CD4-positive, alpha-beta T cell (primary cell): ENCODE measurements at places on chromosomes 5 and 9.
A peak's percentile ranks its signal among the peaks of the same experiment; 100 is the strongest.

DNA sequence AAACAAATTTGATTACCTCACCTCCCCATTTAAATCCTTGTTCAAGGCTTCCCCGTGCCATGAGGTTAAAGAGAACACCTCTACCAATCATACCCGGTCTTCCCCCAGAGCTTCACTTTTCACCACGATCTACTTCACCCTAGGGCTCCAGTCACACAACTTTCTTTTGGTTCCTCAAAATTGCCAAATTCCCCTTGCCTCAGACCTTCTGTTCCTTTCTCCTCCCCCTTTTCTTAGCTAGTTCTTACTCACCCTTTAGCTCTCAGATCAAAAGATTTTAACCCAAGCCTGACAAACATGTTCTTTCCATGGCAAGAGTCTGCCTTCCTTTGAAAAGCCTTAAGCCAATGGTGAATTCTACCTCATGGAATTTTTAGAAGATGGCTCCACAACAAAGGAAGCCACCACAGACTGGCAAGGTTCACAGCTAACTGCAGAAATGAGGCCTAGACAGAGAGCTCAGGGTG is 56.7 kb downstream of the MAPKAP1 start:
- no peak for DNase-seq

DNA sequence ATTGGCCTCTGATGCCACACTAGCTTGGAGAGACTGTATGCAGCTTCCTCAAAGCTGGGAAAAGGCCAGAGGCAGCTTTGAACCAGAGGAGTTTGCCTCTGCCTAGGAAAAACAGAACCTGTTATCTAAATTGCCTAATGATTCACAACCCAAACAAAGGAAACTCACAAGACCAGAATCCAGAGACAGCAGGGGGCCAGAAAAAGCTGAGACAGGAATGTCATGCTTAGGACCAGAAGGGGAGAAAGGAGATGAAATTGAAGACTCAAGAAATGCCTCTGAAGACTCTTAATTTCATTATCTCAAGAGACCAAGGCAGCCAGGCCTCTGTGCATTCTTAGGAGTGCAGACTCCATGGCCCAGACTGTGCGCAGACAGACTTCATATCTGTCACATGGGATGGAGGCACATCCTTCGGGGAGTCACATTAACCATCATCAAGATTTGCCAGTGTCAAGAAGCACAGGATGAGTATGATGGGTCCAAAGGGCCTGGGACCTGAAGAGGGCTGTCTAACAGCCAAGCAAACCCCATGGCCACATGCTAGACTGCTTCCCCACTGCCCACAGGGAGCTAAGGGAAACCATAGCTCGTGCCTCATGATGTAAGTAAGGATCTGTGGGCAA is 57.3 kb downstream of the ARSB start:
- DNase-seq = no peak

- no peak for DNase-seq
Measured at GRCh38 chr5:129905473-129906176, 1.4 kb downstream of the CHSY3 start.

DNA sequence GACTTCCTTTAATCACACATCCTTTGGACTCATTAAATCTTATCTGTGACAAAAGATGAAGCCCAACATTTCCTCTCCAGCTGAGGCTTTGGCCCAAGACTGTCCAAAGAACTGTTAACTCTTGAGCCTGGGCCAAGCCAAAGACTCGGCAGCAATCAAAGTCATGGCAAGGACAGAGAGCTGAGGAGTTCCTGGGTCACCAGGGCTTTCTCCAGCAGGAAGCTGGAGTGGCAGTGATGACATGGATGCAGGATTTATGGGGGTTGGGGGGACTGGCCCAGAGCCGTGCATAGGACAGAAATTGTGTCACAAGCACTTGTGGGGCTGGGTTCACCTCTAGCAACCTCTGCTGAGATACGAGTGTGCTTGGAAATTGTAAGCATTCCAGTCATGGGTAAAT is 440.3 kb downstream of the PLK2 start:
- no peak for DNase-seq

DNA sequence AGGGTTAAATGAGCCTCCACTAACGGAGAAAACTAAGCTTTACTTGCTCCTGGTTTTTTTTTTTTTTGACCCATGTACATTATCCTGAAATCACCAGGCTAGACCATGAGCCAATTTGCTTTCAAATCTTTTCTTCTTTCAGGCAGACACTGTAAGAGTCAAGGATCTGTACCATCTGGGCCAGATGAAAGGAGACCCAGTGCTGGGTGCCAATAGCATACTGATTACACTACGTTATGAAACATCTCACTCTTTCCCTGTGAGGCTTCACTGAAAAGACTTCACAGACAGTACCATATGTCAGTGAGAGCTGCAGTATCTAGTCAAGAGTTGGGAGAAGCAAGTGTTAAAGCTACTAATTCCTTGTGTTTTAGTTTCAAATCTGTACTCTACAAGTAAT is 161.2 kb upstream of the PTPRD start:
- DNase-seq = no peak

GRCh38 chr5:159178978-159179377 is 30.4 kb downstream of the RNF145 start:
- no peak for DNase-seq

DNA sequence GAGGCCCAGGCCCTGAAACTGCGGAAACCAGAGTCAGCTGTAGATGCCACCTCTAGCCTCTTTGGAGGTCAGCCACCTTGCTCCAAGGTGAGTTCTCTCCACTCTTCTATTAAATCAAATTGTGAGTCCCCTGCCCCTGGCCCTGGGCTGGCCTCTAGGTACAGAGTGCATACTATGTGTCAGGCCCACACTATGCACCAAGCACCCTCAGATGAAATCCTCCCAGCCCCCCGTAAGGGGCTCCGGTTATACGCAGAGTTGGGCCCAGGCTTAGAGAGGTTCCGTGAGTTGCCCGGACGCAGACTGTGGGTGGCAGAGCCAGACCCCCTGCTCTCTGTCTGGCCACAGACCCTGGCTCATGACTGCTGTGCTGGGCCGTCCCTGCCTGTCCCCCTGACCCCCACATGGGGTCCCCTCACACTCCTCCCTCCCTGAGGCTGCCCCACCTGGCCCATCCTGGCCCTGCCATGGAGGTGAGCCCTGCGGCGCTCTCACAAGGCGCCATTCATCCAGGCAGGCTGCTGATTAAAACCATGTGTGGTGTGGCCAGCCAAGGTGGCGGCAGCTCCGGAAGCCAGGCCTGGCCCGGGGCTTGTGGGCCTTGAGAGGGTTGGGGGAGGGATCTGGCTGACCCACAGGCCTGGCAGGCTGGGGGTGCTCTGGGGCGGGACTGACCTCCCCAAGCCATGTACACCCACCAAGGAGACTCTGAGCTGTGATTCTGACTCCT is 65.5 kb upstream of the SYNPO start:
- DNase-seq = no peak

- no peak for DNase-seq
Measured at GRCh38 chr5:118257066-118257465, 731.3 kb downstream of the DTWD2 start.

- no peak for DNase-seq
Measured at GRCh38 chr9:16029046-16029615, 476.3 kb downstream of the CCDC171 start.

- DNase-seq = no peak
Measured at GRCh38 chr9:35172878-35173277, 11.1 kb downstream of the UNC13B start.

DNA sequence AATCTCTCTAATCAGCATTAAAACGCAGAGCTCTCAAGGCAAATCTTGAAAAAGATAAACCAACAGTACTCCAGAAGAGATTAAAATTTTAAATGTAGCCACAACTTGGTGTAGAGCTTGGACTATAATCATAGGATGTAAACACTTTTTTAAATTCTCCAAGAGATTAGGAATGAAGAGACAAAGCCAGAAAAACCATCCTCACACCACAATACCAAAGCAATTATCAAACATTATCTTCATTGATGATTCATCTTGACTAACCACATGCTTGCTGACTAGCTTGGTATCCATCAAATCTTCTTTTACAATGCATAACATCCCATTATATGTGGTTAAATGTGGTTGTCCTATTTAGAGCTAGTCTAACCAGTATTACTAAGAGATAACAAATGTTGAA is 815.1 kb downstream of the TLE1 start:
- DNase-seq = no peak

DNA sequence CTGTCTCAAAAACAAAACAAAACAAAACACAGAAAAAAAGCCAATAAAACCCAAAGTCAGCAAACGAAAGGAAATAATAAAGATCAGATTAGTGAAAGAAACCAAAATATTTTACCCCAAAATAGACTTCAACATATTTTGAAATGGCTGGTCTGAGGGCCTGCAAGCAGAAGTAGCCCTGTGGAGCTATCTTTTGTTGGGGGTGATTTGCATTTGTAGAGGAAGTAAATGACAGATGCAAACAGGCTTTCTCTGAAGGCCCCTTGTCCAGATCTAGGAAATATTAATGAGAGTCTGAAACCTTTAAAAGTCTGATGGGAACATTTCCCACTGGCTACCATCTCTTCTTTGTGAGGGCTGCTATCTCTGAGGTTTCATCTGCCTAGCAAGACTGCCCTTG is 74.0 kb downstream of the GCNT4 start:
- no peak for DNase-seq

GRCh38 chr9:4530375-4530774 is 40.1 kb downstream of the SLC1A1 start:
- DNase-seq = no peak

GRCh38 chr9:7367726-7368125 is 431.9 kb downstream of the DMAC1 start:
- no peak for DNase-seq

- no peak for DNase-seq
Measured at GRCh38 chr9:86175743-86176456, 76.5 kb upstream of the GOLM1 start.

- DNase-seq = no peak
Measured at GRCh38 chr9:106620866-106621265, 242.1 kb upstream of the ZNF462 start.

DNA sequence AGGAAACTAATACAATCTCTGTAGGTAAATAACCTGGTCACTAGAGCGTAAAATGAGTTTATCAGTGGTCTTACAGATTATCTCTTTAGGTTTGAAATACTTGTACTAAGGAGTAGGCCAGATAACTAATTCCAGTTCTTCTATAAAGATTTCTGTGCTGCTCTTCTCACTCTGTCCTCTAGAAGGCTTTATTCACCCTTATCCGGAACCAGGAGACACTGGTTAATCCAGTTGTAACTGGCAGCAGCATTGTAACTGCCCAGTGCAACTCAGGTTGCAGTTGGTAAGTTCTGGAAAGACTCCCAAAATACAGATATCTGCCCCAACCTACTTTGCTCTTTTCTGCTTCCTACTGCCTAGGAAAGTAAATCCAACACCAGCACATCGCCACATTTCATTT is 19.8 kb downstream of the C5orf22 start:
- no peak for DNase-seq

DNA sequence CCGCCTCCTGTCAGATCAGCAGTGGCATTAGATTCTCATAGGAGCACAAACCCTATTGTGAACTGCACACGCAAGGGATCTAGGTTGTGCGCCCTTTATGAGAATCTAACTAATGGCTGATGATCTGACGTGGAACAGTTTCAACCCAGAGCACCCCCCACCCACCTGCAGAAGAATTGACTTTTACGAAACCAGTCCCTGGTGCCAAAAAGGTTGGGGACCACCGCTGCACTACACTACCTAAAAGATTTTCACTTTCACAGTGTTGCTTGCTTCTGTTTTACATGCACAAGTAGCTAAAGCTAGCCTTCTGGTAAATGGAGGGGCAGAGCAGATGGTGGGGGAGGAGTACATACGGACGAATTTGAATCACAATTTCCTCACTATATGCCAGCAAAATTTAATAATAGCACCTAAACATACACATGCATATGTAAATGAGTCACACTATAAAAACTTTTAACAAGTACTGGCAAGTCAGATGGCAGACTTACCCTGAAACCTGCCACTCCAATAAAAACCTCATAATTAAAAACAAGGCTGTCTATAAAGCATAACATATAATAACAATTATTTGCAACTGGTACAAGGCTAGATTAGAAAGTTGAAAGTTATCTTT is 24.0 kb upstream of the CDKN2B start:
- DNase-seq = no peak

GRCh38 chr5:172610643-172611042 is 30.4 kb upstream of the NEURL1B start:
- no peak for DNase-seq

DNA sequence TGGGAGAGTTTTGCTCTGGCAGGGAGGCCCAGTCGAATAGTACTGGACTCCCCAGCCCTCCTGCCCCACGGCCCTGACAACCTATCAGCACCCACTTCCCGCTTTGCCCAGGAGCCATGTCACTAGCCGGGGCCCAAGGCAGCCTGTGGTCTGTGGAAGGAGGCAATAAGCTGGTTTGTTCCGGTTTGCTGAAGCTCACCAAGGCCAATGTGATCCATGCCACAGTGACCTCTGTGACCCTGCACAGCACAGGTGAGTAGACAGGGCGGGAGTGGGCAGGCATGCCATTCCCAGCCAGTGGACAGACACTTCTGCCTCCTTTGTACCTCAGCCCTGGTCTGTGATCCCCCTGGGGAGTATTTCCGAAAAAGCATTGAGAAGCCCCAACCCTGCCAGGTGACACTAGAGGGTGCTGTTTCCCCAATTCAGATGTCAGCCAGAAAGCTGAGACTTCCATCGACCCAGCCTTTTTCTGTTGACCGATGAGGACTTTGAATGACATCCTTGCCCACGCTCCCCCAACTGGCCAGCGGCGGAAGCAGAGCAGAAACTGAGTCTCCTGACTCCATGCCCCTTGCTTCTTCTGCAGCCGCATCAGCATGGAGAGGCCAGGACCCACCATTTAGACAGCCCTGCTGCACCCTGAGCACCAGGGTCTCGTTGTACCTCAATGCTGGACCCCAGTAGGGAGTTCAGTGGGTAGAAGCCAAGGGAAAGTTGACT is 9.6 kb downstream of the PCYOX1L start:
- peak; percentile 61 for DNase-seq

DNA sequence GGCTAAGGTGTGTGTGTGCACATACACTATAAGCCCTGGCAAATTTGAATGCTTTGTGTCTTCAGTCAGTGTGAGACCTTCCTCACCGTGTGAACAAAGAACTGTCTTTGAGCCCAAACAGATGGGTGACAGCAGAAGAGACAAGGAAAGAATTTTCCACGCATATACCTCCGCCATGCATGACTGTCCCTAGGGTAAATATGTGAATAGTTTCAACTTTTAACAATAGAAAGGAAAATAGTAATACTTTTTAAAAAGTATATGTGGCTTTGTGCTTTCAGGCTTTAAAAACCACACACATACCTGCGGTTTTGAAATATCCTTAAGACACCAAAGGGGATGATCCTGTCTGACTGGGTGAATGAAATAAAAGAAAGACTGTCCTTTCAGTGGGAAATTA is 438.6 kb upstream of the MPDZ start:
- DNase-seq = no peak
